MCF 10A (cell line): ENCODE measurements at places on chromosomes 7 and 10. TPM values are rescaled to one million over a fixed set of nuclear protein-coding genes. Genes with fewer than 3 reads are reported as not detected.

SPDYE2B gene
- not detected in 2 replicates for total RNA-seq

CXCL12 gene
- not detected in 2 replicates for total RNA-seq

PRXL2A gene
- total RNA-seq: 6.0 and 6.7 TPM in 2 replicates

NPFFR1 gene
- total RNA-seq: not detected in 2 replicates

TAS2R40 gene
- total RNA-seq: not detected in 2 replicates

EFCAB10 gene
- total RNA-seq: not detected in 2 replicates

MBL2 gene
- not detected in 2 replicates for total RNA-seq

NKX1-2 gene
- 0.10 and 0.35 TPM in 2 replicates for total RNA-seq

CDNF gene
- total RNA-seq: 1.9 and 2.9 TPM in 2 replicates

PVRIG gene
- total RNA-seq: 0.74 TPM in 1 of 2 replicates, not detected in the other

HOXA9 gene
- total RNA-seq: 6.9 and 7.6 TPM in 2 replicates

PKD2L1 gene
- not detected in 2 replicates for total RNA-seq

UPK3B gene
- total RNA-seq: 1.0 and 1.1 TPM in 2 replicates

FAM25C gene
- not detected in 2 replicates for total RNA-seq

OIT3 gene
- not detected in 2 replicates for total RNA-seq

INMT gene
- total RNA-seq: not detected in 2 replicates

NANOS1 gene
- total RNA-seq: 2.2 and 3.8 TPM in 2 replicates

CLRN3 gene
- not detected in 2 replicates for total RNA-seq

KIAA1549 gene
- total RNA-seq: 7.1 and 8.4 TPM in 2 replicates

CDHR3 gene
- total RNA-seq: 0.17 and 0.19 TPM in 2 replicates

CHCHD2 gene
- total RNA-seq: 564 and 712 TPM in 2 replicates

PON1 gene
- total RNA-seq: not detected in 2 replicates

C10orf105 gene
- total RNA-seq: not detected in 2 replicates

BAG3 gene
- total RNA-seq: 53.7 and 55.2 TPM in 2 replicates

HOXA11 gene
- total RNA-seq: 0.29 and 0.84 TPM in 2 replicates

TMEM140 gene
- total RNA-seq: not detected in 2 replicates

CRTAC1 gene
- not detected in 2 replicates for total RNA-seq

CCDC186 gene
- 20.6 and 20.9 TPM in 2 replicates for total RNA-seq

OPALIN gene
- total RNA-seq: not detected in 2 replicates

IL2RA gene
- not detected in 2 replicates for total RNA-seq

TAS2R5 gene
- total RNA-seq: 3.7 and 4.7 TPM in 2 replicates

MYL10 gene
- total RNA-seq: not detected in 2 replicates

IDI2 gene
- not detected in 2 replicates for total RNA-seq

HYAL4 gene
- not detected in 2 replicates for total RNA-seq

PDE1C gene
- 0.14 and 0.27 TPM in 2 replicates for total RNA-seq

CCL26 gene
- total RNA-seq: not detected in 2 replicates

ABCB8 gene
- total RNA-seq: 73.4 and 76.1 TPM in 2 replicates

SHTN1 gene
- total RNA-seq: 39.2 and 49.5 TPM in 2 replicates

TIMM23B gene
- 31.3 and 34.4 TPM in 2 replicates for total RNA-seq

ASZ1 gene
- total RNA-seq: not detected in 2 replicates

SMO gene
- total RNA-seq: not detected in 2 replicates

TFEC gene
- total RNA-seq: not detected in 2 replicates

FEZF1 gene
- not detected in 2 replicates for total RNA-seq

TET1 gene
- 0.05 TPM in 1 of 2 replicates, not detected in the other for total RNA-seq
